ENCODE measurements at places on chromosomes 5 and 9. TPM values are rescaled to one million over a fixed set of nuclear protein-coding genes. Genes with fewer than 3 reads are reported as not detected.

DNA sequence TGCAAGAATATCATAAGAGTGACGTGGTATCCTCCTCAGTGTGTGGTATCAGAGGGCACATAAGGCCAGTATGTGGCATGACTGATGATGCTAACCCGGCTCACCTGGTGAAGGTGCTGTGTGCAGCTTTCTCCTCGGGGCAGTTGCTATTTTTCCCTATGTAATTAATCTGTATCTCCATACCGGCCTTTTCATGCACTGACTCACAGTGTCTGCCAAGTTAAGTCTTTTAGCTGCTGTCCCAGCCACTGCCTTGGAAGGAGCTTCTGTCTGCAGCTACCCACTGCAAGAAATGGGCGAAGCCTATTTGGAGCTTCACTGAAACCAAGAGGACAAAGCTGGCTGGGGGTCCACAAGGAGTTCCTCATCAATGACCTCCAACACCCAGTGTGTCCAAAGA lies 46.0 kb downstream of the NXNL2 start:
- peaks cover 13% of the 10 kb centered on the region for H3K27me3 ChIP-seq
- no peaks in the 10 kb centered on the region for H3K36me3 ChIP-seq
- DNase-seq: no peak
- no peak overlapping the region for H3K4me3 ChIP-seq
- no peak overlapping the region for H3K27ac ChIP-seq

LCN9 gene
- total RNA-seq: not detected

- H3K4me3 ChIP-seq: no peak overlapping the region
- no peak overlapping the region for H3K27ac ChIP-seq
- no peaks in the 10 kb centered on the region for H3K4me1 ChIP-seq
- no peak for DNase-seq
- H3K27me3 ChIP-seq: peaks cover 21% of the 10 kb centered on the region
Measured at GRCh38 chr5:137589185-137589584, 90.1 kb upstream of the SPOCK1 start.

GRCh38 chr5:95878417-95879323 lies 56.1 kb upstream of the GLRX start:
- no peaks in the 10 kb centered on the region for H3K27me3 ChIP-seq
- H3K36me3 ChIP-seq: no peaks in the 10 kb centered on the region
- H3K4me1 ChIP-seq: peaks cover 7% of the 10 kb centered on the region
- no peak for DNase-seq

STPG3 gene
- 0.37 TPM for total RNA-seq

NTNG2 gene
- 2.1 TPM for total RNA-seq

MTX3 gene
- 20.0 TPM for total RNA-seq

- no peak for DNase-seq
- no peak overlapping the region for H3K4me3 ChIP-seq
- no peaks in the 10 kb centered on the region for H3K27me3 ChIP-seq
- H3K27ac ChIP-seq: no peak overlapping the region
Measured at GRCh38 chr5:24904981-24905517, 260.3 kb upstream of the CDH10 start.

DNA sequence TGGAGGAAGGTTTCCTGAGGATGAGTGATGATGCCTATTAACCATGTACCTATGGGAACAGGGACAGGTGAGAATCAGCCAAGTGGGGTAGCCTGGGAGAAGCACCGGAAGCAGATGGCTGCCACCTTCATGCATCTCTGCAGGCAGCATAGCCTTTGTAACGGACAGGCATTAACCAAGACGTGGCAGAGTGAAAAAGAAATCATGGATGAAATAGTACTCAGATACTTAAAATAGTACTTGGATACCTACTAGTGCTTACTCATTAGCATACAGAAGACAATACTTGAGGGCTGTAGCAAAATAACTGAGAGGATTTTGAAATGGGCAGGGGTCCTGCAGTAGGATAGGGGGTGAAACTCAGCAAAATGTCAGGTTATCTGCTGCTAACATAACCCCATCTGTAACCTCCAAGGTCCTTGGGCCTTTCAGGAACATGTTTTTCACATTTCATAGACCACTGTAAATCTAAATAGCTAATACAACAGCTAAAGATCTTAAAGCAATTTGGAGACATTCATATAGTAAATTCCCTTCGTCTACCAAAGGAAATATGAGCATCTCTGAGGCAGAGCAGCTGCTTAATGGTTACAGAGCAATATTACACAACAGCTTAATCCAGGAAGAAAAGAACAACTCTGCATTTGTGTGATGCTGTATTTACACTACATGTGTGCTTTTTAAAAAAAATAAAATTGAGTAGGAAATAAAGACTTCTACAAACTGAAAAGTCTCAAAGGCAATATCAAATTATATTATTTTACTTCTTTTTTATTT lies 154.3 kb downstream of the NFIB start:
- H3K27ac ChIP-seq: no peak overlapping the region
- H3K4me1 ChIP-seq: no peaks in the 10 kb centered on the region
- no peaks in the 10 kb centered on the region for H3K27me3 ChIP-seq
- H3K4me3 ChIP-seq: no peak overlapping the region
- DNase-seq: no peak

GRCh38 chr9:119175581-119175980 lies 193.7 kb downstream of the BRINP1 start:
- no peaks in the 10 kb centered on the region for H3K36me3 ChIP-seq
- no peak overlapping the region for H3K4me3 ChIP-seq
- H3K27me3 ChIP-seq: no peaks in the 10 kb centered on the region
- H3K4me1 ChIP-seq: no peaks in the 10 kb centered on the region
- no peak overlapping the region for H3K27ac ChIP-seq

DNA sequence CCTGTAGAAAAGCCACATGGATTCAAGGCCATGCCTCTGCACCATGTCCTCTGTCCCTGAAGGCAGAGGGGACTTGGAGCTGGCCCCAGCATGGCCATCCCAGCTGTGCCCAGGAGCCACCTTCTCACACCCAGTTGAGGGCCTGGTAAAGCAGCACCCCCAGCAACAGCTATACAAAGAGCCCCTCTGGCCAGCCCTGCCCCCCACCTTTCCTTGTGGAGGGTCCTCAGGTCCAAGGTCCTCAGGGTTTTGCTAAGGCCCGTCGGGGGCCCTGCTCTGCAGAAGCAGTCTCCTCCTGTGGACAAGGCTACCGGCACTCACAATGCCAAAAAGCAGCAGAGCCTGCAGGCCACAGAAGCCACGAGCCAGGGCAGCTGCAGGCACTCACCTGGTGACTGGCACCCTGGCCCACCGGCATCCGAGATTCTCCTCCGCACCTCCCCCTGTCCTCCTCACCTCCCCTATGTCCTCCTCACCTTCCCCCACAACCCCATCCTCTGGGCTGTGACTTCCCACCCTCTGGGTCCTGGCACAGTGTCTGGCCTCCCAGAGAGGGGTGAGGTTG lies 39.9 kb upstream of the LPCAT1 start:
- no peak overlapping the region for H3K4me3 ChIP-seq
- H3K36me3 ChIP-seq: peaks cover 15% of the 10 kb centered on the region
- no peaks in the 10 kb centered on the region for H3K4me1 ChIP-seq

- no peak overlapping the region for H3K27ac ChIP-seq
- no peaks in the 10 kb centered on the region for H3K36me3 ChIP-seq
- peak overlapping the region; percentile 60 for H3K4me3 ChIP-seq
- H3K27me3 ChIP-seq: peaks cover 26% of the 10 kb centered on the region
- H3K4me1 ChIP-seq: peaks cover 6% of the 10 kb centered on the region
- DNase-seq: peak; percentile 18
Measured at GRCh38 chr5:139903795-139904565, 108.4 kb downstream of the PSD2 start.

- no peak for DNase-seq
- H3K27me3 ChIP-seq: peaks cover 2% of the 10 kb centered on the region
- H3K4me1 ChIP-seq: no peaks in the 10 kb centered on the region
- no peak overlapping the region for H3K4me3 ChIP-seq
- H3K36me3 ChIP-seq: no peaks in the 10 kb centered on the region
- H3K27ac ChIP-seq: no peak overlapping the region
Measured at GRCh38 chr5:147530530-147531389, 20.9 kb upstream of the DPYSL3 start.

DNA sequence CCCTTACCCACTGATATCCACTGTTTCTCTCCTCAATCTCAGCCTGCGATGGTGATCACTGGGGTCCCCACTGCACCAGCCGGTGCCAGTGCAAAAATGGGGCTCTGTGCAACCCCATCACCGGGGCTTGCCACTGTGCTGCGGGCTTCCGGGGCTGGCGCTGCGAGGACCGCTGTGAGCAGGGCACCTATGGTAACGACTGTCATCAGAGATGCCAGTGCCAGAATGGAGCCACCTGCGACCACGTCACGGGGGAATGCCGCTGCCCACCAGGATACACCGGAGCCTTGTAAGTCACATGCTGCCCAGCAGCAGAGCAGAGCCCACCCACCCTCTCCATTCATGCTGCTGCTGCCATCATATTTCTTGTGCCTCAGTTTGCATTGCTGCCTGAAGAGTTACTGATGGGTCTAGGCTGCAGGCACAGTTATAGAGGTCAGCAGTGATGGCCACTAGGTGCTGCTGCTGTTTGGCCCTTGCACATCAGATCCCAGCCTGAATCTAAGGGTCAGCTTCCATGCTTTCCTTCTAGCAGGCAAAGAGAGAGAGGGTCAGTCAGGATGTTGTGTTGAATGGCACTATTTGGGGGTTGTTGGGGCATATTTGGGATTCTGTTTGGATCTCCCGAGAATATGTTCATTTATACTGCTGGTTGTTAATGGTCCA lies 106.0 kb downstream of the MEGF10 start:
- DNase-seq: no peak
- no peaks in the 10 kb centered on the region for H3K4me1 ChIP-seq
- H3K4me3 ChIP-seq: no peak overlapping the region

FGD3 gene
- 61.9 TPM for total RNA-seq
